ENCODE measurements at places on chromosomes 2 and 18.

DNA sequence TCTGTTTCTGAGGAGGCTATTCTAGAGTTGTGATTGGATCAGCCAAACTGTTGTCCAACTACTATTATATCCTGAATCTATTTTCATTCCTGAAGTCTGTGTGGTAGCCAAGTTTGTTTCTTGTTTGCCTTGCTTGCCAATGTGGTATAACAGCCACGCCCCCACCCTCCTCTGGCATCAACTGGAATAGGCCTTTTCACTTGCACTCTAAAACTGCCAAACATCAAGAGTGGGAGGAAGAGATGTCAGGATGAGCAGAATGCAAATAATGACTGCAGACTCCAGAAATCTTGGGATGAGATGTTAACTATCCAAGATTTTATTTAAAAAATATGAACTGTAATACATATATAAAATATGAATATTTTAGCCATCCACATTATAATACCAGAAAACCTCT is 246.1 kb downstream of the NRXN1 start:
- no peak for DNase-seq

GRCh38 chr18:63799189-63799588 is 24.0 kb downstream of the SERPINB7 start:
- no peak for DNase-seq

DNA sequence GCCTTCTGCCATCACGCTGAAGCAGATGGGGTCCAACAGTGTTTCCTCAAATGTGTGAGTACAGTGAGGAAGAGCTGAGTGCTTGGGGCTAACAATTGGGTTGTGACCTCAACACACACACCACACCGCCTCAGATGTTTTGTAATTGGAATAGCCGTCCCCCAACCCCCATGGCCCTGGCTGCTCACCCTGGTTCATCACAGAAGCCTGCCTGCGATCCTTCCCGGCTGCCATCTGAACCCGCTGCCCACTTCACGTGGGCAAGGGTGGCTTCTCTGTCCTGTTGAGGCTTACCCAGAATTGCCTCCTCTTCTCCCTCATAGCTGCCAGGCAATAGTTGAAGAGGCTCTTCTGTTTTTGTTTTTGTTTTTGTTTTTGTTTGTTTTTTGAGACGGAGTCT is 44.1 kb downstream of the TGOLN2 start:
- DNase-seq: no peak

DNA sequence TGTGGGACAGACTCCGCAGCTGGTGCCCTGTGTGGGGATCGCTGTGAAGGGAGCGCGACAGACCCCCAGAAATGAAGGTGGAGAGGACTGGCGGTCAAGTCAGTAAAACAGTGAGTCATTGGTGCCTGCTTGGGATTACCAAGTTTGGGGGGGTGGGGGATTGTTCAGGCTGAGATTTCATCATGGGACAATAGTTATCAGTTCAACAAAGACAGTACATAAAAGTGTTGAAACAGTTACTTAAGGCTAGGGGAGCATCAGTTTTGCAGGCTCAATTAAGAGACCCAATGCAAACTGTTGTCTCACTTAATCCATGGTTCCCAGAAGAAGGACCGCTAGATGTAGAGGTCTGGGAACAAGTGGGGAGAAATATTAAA is 42.4 kb upstream of the PDK1 start:
- no peak for DNase-seq

- no peak for DNase-seq
These were observed 204.8 kb downstream of the LDLRAD4 start for GRCh38 chr18:13423352-13423751.

GRCh38 chr2:240624950-240625621 is at the start of gene GPR35:
TSS of gene GPR35 (plus strand) at chr2:240625480. CDS start at chr2:240629953, 4,473 bp downstream.
- DNase-seq: peak; percentile 38

DNA sequence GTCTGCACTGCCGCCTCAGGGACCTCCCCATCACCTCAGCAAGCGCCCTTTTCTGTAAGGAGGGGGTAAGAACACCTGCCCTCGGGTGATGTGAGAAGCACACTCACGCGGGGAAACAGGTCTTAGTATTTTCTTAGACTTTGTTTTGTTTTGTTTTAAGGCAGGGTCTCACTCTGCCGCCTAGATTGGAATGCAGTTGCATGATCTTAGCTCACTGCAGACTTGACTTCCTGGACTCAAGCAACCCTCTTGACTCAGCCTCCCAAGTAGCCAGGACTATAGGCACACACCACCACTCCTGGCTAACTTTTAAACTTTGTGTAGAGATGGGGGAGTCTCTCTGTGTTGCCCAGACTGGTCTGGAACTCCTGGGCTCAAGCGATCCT is 37.1 kb downstream of the RAMP1 start:
- DNase-seq: no peak

GRCh38 chr2:47277187-47277586 is 122.1 kb upstream of the STPG4 start:
- no peak for DNase-seq

DNA sequence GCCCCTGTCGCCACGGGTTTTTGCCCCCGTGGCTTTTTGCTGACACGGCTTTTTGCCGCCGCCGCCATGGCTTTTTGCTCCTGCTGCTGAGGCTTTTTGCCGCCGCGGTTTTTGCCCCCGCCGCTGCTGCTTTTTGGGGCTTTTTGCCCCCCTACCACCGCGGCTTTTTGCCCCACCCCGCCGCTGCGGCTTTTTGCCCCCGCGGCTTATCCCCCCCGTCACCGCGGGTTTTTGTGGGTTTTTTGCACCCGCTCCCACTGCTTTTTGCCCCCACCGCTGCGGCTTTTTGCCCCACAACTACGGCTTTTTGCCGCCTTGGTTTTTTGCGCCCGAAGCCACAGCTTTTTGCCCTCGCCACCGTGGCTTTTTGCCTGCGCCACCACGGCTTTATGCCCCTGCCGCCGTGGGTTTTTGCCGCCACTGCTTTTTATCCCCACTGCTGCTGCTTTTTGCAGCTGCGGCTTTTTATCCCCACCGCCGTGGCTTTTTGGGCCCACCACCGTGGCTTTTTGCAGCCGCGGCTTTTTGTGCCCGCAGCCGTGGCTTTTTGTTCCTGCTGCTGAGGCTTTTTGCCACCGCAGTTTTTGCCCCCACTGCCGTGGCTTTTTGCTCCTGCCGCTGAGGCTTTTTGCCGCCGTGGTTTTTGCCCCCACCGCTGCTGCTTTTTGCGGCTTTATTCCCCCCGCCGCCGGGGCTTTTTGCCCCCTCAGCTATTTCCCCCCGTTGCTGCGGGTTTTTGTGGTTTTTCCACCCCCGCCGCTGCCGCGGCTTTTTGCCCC is 2798.0 kb upstream of the TEKT4 start:
- no peak for DNase-seq

DNA sequence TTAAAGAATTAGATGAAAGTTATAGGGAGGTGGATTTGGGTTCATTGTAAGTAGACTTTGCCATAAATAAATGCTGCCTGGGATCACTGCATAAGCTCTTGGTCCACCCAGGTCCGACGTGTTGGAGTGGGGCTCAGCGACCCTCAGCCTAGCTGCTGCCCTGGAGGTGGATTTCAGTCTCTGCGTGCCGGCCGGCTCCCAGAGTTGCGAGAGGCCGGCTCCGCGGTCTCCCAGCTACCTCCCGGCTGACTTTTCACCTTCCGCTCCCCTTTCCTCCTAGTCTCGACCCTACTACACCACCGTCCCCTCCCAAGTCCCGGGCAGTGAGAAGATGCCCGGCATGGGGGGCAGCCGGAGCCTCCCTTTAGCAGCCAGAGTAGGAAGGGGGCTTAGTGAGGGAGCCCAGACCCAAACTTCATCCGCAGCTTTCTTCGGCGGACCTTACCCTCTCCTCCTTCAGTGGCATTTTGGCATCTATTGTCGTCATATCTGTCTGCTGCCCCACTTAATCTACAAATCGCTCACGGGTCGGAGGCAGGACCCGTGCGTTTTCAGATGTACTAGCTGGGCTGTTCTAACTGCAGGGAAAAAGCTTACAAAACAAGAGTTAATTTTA is 8.1 kb downstream of the EMX1 start:
- no peak for DNase-seq

DNA sequence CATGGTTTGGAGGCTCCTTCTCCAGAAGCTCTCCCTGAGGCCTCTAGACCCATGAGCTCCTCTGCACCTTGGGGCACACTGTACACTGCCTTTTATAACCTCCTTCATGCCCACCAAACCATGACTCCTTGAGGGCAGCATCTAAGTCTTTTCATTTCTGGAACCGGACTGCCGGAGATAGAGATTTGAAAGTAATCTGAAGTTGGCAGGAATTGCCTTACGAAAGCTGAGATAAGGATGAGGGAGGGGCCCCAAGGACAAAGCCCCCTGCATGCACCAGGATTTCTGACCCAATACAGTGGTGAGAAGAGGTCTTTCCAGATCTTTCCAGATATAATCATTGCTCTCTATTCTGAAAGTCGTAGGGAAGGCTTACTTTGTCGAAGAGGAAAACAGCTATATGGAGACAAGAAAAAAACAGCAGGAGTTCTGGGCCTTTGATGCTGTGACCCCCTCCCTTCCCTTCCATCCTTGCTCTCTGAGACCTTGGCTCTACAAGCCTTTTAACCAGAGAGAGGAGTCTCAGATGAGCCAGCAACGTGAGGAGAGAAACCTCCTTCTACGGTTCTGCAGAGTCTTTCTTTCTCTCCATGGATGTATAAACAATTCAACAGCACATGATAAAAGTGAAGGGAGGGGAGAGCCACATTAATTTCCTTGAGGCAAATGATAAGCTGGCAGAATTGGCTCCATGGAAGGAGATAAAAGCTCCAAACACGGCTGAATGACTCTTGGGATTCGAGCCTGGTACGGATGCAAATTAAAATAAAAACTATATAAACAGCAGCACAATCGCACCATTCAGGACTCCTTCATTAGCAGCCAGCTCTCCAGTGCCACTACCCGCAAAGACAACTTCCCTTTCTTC is 88.0 kb upstream of the RTN4 start:
- no peak for DNase-seq

- no peak for DNase-seq
These were observed 376.9 kb downstream of the MTX2 start for GRCh38 chr2:176646033-176646615.

- no peak for DNase-seq
These were observed 31.9 kb downstream of the UXS1 start for GRCh38 chr2:106161938-106162820.

GRCh38 chr2:13334545-13334944 is 617.8 kb downstream of the TRIB2 start:
- no peak for DNase-seq

DNA sequence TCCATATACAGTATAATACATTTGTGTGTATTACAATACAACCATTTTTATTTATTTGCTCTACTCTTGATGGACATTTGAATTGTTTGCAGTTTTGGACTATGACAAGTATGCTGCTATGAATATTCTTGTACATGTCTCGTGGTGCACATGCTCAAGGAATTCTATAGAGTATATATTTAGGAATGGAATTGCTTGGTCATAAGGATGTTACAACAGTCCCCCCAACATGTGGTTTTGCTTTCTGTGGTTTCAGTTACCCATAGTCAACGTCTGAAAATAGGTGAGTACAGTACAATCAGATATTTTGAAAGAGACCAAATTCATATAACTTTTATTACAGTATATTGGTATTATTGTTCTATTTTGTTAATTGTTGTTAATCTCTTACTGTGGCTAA is 24.1 kb upstream of the PLEKHM3 start:
- DNase-seq: no peak

DNA sequence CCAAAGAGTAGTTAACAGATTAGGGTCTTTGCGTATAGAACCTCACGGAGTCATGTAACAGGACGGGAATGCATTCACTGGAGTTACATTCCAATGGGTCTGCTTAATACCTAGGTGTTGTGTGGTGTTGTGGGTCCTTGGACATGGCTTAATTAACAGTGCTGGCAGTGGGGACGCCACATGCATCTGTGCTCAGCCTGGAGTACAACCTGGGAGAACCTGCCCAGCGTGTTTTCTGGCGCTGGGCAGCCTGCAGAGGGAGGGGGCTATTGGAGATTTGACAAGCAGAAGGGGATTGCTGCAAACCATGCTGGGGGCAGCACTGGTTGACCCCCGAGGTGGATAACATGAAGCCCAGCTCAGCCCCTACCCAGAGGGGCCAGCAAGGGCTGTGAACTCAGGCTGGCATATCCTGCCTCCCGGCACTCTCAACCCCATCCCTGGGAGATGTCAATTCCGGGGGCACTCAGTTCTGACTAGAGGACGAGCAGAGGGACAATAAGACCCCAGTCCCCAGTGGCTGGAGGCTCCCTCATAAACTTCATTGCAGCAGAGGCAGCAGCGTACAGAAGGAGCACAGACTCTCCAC is 29.3 kb upstream of the COPS8 start:
- no peak for DNase-seq

DNA sequence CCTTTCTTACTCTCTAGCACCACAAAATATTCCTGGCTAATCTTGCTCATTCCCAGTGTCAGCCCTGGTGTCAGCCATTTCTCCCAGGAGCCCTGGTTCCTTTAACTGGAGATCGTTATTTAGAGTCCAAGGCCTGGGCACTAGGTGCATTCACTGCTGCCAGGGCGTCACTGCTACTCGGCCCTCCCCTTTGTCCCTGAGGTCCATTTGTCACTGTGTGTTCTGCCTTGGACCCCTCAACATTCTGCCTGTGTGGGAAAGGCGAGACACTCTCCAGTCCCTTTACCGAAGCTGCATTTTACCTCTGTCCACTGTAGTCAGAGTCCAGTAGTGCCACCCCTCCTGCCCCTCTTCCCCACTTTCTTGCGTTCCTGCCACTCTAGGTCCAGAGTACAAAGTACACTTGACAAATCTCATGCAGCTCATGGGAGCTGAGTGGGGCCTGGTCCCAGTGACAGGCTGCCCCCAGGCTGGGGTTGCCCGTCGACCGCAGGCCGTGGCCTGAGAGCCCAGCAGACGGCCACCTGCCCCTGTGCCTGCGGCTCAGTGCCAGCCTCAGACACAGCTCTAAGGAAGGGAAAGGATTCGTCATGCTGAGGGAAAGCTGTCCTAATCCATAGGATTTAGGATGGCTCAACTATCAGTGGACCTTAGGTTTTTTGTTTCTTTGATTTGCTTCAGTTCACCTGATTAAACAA is 52.1 kb downstream of the COPS8 start:
- DNase-seq: no peak

GRCh38 chr2:232482301-232483238 is 5.1 kb downstream of the ECEL1 start:
- no peak for DNase-seq

DNA sequence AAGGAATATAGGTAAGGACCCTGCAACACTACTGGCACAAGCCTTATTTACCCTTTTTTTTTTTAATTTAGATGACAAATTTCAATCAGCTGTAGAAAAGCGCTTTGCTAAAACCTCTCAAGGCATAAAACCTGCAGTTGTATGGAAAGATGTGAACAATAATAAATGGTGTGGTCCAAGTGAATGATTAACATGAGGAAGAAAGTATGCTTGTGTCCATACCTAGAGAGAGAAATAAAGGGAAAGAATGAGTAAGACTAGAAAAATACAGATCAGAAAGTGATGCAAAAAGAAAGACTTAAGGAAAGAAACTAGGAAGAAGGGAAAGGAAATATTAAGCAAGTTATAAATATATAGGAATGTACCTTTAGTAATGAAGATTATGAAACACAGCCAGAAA is 119.2 kb upstream of the SCN7A start:
- no peak for DNase-seq

Data from stimulated activated CD8-positive, alpha-beta memory T cell treated with anti-CD3 and anti-CD28 coated beads, Interleukin-15, amount 100 ng/mL, for 24 hours (primary cell).